NCI-H748 treated with DMSO at 0.1 percent for 48 hours (cell line): ENCODE measurements at places on chromosomes 11 and 22.
A peak's percentile ranks its signal among the peaks of the same experiment; 100 is the strongest.

DNA sequence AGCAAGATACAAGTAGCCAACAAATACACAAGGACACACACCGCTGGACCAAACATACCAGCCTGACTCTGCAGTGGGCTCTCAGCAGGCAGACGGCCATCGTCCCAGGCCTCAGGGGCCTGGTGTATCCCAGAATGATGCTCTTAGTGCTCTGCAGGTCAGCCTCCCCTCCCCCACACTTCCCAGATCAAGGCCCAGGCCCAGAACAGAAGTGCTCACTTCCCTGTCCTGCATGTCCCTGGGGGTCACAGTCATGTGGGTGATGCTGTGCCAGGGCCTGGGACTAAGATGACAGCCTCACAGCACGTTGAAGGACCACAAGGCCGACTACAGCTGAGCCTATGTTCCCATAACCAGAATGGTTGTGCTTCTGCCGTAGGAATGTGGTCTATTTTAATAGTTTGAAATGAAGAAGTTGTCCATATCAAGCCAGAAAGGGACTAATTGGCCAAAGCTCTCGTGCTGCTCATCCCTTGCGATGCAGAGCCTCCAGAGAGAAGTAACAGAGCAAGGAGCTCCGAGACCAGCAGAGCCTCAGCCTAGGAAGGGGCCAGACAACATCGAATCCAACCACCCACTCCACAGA is 48.6 kb downstream of the GAB4 start:
- no peak for DNase-seq

DNA sequence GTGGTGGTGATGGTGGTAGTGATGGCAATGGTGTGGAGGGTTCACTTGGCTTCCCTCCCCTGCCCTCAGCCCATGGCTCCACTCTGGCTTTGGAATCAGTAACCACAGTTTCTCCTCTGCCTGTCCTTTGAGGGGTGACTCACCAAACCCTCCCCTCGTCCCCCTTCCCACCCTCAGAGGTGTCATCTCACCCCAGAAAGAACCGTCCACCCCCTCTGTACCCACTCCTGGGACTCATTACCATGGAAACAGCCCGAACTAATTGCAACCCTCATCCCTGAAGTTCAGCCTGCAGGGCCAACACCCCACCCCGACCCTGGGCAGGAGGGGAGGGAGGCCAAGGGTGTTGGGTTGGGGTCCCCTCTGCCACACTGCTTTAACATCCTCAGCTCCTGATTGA is 26.6 kb downstream of the PHLDB1 start:
- no peak for DNase-seq

DNA sequence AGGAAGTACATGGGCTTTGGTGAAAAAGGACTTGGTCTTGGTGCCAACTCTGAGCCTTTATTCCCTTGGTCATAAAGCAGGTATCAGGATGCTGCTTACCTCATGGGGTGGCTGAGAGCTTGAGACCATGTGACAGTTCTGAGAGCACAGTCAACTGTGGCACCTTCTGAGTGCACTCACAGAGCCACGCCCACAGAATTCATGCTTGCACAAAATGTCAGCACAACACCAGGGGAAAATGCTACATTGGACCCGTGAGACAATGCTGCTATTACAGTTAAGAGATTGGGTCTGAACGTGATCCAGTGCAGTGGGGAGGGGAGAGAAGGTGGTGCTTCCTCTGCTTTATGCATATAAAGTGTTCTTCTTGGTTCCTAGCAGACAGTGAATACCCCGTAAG is 79.5 kb upstream of the SPON1 start:
- DNase-seq = no peak

DNA sequence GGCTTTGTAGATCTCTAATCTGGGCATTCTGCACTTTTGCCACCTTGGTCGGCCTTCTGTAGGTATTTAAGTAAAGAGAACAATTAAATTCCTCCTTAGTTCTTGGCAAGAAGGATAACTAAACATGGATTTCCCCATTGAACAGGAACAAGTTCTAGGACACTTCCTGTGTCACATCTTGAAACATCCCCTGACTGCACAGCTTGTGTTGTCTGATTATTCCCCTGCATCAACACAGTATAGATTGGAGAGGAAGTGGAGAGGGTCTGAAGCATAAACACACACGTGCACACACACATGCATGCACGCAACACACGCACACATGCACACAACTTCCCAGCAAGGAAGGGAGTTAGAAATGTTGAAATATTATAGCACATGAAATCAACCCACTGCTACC is 8.6 kb downstream of the ISX start:
- no peak for DNase-seq

- DNase-seq = no peak
Observed at GRCh38 chr22:40430991-40431390, 60.6 kb downstream of the SGSM3 start.

- DNase-seq = peak; percentile 17
Observed at GRCh38 chr11:27296497-27296896, 66.5 kb downstream of the CCDC34 start.

DNA sequence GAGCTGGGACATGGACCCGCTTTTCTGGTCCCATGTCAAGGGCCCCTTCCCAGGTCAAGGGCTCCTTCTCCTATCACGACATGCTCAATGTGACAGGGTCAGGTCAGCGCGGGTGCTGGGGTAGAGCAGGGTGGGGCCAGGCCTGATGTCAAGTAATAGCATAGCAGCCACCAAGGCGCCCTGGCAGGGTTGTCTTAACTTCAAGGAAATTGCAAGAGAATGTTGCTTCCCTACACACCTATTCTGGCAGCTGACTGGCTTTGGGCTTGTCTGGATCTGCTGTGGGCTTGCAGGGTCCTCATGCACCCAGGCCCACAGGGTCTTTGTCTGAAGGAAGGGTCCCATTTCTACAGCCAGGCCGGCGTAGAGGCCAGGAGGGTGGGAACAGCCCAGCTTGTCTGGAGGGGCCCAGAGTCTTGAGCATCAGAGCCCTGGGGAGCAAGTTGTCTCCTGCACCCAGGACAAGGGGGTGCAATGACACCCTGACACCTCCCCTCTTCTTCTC is 71.4 kb downstream of the BUD13 start:
- DNase-seq = no peak

DNA sequence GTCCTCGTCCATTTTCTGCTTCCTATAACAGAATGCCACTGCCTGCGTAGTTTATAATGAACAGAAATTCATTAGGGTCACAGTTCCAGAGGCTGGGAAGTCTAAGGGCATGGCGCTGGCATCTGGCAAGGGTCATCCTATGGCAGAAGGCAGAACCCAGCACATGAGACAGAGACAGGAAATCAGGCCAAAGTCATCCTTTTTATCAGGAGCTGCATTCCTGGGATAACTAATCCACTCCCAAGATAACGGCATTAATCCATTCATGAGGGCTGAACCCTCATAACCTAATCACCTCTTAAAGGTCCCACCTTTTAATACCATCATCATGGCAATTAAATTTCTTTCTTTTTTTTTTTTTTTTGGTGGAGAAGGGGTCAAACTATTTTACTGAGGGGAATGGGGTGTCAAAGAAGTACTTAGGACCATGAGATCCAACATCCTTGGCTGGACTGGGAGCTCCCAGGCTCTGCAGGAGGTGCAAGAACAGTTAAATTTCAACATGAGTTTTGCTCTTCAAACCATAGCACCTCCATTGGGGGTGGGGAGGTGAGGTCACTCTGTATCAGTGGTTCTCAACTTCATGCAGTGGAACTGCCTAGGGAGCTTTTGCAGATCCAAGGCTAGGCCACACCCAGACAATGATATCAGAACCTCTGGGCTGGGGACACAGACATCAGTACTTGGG is 4.4 kb downstream of the TMEM109 start:
- DNase-seq = no peak

DNA sequence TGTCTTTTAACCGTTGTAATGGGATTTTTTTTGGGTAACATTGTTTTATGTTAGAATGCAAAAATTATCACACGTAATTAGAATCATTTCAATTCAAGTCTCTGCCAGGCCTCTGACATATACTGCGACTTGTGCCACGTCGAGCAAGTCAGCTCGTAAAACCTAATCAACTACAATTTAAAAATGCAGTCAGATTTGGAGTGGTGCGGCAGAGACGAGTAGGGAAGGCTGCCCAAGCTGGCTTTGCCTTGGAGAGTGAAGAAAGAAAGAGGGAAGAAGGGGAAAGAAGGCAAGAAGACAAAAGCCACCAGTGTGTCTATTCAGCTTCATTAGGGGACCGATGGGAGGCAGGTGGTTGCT is 110.7 kb downstream of the MIAT start:
- no peak for DNase-seq

DNA sequence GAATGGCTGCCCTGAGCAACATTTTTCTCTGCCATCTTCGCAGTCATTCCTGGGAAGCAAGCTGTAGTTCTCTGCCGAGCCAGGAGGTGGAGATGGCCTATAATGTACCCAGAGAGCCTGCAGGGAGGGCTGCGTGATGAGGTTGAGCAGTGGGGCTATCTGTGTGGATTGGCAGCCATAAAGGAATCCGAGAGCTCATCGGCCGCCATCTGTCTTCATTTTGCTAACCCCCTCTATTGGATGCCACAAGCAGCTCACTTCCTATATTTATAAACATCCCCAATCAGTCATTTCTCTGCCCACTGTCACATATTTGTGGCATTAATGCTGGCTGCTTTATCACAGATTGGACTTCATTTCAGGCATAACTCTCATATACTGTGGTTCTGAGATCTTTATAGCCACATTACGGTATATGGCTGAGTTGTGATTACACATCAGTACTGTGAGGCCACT is 209.5 kb downstream of the NTM start:
- peak; percentile 5 for DNase-seq

DNA sequence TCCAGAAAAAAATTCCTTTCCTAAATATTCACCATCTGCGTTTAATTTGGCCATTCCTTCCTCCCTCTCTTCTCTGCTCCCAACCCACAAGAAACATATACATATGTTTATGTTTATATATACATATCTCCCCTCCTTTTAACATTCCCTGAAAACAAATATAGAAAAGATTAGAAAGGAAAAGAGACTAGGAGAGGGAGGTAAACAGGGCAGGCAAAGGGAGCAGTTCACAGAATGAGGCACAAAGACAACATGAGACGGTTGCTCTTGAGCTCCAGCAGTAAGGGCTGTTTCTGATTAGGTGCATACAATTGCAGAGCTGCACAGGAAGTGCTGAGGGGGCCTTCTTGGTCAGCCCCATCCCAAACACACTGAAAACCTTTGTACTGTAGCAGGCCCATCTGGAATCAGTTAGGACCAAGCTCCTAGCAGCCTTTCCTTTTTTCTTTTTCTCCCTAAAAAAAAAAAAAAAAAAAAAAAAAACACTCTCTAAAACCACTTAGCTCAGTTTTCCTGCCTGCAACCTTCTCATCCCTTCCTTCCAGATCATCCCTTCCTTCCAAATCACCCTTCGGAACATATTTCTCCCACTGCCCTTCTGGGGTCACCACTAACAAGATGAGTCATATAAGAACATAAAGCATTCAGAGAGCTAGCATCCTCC is 57.0 kb downstream of the RBFOX2 start:
- no peak for DNase-seq

GRCh38 chr11:89498845-89499448 is 7.8 kb upstream of the NOX4 start:
- DNase-seq = no peak

- DNase-seq = no peak
Observed at GRCh38 chr11:71301046-71301857, 48.9 kb upstream of the SHANK2 start.

DNA sequence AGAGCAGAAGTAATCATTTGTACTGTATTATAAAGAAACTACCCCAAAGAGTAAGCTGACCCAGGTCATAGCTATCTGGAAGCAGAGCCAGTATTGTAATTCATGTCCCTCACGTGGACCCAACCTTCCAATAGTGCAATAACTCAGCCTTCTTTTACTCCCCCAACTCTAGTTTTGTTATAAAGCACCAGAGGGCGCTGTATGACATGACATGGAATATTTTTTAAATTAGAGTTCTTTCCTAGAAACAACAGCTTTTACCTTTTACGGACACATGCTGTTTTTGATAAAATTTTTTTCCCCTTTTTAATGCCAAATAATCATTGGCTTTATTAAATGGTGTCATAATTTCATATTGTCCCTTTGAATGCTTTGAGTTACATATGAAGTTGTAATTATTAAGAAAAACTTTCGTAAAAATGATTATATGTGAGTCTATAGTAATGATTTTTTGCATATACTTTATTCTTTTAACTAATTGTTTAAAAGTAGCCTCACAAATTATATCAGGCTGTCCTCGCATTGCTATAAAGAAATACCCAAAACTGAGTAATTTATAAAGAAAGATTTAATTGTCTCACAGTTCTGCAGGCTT is 76.9 kb downstream of the DKK3 start:
- peak; percentile 56 for DNase-seq

GRCh38 chr22:47206666-47207218 is 444.3 kb downstream of the TBC1D22A start:
- DNase-seq = no peak

DNA sequence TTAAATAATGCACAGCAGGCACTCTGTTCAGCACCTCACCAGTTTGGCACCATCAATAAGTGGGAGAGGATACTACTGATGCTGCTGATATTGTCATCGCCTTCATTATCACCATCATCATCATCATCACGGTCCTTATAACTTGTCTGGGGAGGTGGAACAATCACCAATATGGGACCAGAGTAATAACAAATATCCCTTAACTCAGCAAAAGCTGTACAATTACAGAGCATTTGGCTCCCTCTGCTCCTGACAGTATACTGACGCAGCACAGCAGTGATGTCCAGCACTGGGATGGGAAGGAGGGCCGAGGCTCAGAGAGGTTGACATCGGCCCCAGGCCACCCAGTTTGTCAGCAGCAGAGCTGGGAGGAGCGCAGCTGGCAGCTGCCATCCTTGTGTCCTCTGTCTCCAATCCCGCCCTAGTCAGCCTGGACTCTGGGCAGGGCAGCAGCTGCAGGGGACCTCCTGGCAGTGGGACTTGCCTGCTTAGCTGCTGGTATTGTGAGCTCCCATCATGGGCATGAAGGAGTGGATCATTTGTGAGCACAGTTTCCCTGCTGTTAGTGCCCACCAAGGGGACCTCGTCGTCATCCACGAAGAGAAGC is 90.0 kb downstream of the DHCR7 start:
- no peak for DNase-seq

DNA sequence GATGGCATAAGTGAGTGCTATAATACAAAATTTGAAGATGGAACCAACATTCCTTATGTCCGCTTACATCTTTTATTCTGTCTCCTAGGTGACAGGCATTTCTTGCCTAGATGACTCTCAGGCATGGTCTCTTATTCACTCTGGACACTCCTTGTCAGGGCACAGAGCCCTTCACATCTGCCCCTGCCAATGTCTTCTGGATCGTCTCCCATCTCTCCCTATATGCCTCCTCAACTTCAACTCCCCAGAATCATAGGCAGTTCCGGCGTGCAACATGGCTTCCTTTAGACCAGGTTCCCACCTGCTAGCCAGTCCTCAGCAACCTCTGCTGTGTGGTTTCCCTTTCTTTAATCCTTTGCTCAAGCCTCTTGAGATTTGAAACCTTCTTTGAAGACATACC is 300.9 kb downstream of the TENM4 start:
- no peak for DNase-seq

GRCh38 chr22:48724899-48725298 is 1102.8 kb downstream of the BRD1 start:
- no peak for DNase-seq

GRCh38 chr22:26273011-26273675 is 103.9 kb downstream of the SEZ6L start:
- no peak for DNase-seq
